ENCODE measurements at places on chromosomes 16 and 17.

DNA sequence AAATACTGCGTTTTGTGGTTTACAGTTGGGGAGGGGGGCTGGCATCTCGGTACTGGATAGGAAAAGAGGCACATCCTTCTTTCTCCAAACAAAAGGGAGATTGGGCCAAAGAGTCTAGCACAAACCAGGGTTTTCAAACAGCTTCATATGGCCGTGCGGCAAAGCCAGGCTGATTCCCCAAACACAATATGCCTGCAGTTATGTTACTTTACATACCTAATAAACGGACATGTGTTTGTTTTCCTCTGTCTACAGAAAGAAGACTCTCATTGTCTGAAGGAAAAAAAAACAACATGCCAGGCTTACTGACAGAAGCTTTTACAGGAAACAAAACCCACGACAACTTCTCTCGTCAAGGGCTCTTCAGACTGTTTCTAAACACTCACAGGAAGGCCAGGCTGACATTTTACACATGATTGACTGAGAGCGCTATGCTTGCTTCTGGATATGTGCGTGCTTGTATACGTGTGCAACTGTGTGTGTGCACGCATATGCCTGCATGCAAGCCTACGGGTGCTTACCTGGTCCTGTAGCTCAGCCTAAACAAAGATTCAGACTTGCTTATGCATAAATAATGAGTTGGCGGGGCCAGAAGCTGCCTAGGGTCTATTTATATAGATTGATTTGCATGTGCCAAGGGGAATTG lies 461.0 kb upstream of the C16orf82 start:
- no peak for DNase-seq

GRCh38 chr16:87172632-87173031 lies 144.6 kb downstream of the C16orf95 start:
- DNase-seq: no peak

DNA sequence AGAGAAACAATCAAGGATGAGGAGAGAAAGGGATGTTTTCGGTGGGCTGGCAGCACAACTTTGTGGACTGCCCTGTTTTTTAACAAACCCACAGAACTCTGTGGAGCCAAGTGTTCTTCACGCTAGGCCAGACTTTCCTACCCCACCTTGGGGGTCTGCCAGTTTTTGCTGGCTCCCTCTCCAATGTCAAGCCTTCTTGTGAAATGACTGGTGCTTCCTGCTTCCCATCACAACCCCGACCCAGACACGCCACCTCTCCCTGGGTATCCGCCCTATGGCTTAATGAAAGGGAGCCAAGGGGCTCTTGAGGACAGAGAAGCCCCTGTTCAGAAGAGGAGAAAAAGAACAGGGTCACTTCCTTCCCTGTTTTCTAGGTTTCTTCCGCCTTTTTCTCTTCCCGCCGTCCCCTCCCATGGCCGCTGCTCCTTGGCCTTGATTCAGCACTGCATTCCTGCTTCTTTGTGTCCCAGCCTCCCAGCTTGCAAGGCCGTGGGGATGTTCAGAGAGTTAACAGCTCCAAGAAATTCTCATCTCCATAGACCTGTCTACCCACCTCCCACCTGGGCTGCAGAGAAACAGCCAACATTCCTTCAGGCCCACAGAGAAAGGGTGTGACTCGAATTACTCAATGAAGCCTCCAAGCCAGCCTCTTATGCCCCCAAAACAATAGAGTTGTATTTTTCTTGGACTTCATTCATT lies 16.5 kb upstream of the SOX9 start:
- DNase-seq: no peak

DNA sequence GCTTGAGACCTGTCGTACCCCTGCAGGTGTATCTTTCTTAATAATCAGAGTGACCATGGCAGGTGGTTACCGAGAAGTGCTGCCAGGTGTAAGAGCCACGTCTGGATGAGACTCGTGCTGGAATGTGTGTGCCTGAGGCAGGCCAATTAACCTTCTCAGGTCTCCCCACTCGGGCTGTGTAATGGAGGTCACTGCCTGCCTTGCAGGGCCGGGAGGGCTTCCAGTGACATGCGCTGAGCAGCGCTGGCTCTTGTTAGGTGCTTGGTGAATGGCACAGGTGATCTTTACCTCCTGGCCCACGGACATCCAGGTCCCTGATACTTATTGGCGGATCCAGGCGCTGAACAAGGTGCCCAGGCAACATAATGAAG lies 4.6 kb upstream of the GSE1 start:
- DNase-seq: no peak

DNA sequence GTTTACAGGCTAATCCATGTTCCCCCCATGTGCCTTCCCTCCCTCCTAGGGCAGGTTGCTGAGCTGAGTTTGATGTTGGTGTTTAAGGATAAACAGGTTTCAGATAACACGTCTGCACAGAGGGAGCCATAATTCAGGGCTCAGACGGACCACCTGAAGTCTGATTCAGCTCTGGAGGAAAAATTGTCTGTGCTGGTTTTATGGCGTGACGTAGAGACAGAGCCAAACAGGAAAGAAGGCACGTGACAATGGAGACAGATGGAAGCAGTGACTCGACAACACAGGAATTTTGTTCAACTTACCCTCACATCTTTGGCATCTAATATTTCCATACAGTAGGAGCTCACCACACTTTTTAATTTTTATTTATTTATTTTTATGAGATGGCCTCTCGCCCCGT lies 10.7 kb upstream of the USP10 start:
- no peak for DNase-seq

- DNase-seq: no peak
Measured at GRCh38 chr17:83079352-83079747, at the start of gene METRNL. METRNL (plus strand) TSS chr17:83079609; CDS start chr17:83079816, 207 bp downstream.

DNA sequence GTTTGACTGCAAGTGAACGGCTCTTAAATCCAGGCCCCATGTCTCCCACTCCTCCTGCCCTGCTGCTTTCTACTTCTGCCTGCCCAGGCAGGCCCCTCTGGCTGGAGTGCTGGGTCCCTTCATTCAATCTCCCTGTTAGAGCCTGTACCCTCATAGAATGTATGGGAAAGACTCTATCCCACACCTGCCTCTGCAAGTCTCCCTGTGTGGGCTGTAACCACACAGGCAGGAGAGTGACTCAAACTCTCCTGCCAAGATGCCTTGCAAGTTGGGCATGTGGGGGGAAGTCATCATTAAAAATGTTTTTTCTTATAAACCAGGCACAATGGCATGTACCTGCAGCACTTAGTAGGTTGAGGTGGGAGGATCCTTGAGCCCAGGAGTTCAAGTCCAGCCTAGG lies 77.5 kb downstream of the PLXDC1 start:
- no peak for DNase-seq

DNA sequence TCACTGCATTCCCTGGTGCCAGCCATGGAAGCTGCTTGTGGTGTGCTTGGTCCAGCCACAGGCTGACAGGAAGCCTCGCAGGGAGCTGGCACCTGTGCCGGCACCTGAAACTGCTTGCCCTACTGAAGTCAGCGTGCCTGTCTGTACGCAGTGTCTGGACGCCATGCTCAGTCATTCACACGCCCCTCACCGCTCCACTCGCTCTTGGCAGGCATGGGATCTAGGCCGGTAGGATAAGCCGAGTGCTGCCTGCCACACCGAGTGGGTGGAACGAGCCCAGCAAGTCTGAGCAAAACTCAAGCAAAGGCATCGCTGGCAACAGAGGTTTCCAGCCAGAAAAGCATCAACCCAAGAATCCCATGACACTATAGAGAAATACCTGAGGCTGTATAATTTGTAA lies 350.6 kb downstream of the CDH11 start:
- DNase-seq: no peak

GRCh38 chr17:48443712-48444111 lies 13.7 kb upstream of the SKAP1 start:
- no peak for DNase-seq

DNA sequence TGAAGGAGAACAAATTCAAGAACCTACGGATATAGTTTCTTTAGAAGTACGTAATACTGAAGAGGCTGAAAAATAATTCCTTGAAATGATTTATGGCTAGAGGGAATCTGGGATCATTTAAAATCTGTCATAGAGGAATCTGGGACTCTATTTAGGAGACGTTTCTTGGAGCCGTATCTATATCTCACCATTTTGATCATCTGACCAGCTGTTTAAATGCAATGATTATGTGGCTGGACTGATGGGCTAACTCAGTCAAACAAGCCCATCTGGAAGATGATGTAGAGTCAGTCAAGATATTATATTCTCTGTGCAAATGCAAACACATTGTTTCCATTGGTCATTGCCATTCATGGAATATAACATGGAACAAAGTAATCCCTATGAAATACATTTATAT lies 467.7 kb upstream of the ZFHX3 start:
- no peak for DNase-seq

DNA sequence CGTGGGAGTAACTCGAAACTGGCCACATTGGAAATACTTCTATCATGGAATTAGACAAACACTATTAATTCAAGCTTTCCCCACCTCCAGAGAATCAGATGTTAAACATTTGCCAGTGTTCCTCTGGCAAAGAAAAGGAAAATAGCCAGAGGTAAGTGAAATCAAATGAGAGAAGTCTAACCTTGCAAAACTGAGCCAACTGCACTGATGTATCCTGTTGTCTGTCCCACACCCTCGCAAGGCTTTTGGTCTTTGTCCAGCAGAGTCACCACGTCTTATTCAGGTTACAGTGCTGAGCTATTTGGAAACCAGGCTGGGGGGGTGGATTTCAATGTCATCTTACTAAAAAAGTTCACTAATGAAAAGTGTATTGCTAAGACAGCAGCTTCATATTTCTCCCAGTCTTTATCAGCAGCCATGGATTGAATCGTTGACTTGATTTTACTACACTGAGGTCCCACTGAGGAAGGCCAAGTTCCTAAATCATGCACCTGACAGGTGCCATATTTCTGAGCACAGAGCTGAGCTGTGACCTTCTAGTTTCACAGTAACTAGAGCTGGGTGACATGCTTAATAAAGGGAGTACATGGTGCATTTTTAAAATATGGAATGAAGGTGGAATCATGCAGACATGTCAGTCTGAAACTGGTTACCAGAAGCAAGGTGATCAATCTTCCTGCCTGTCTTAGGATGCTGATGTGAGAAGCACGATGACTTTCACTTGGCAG lies 85.2 kb upstream of the HSBP1 start:
- no peak for DNase-seq

GRCh38 chr16:11636172-11636721 lies 32.0 kb upstream of the SNN start:
- DNase-seq: peak; percentile 9

GRCh38 chr17:75783069-75783783 lies 1.4 kb upstream of the UNK start:
- DNase-seq: peak; percentile 57

- no peak for DNase-seq
Measured at GRCh38 chr17:43465049-43465448, 18.7 kb upstream of the DHX8 start.

GRCh38 chr16:22898874-22899348 lies 84.9 kb downstream of the HS3ST2 start:
- DNase-seq: peak; percentile 3

GRCh38 chr17:64117981-64118979 lies 11.7 kb downstream of the ERN1 start:
- DNase-seq: no peak

- no peak for DNase-seq
Measured at GRCh38 chr16:31186930-31187807, 7.2 kb downstream of the FUS start.

GRCh38 chr17:8828517-8828875 lies 29.3 kb upstream of the MFSD6L start:
- DNase-seq: no peak

DNA sequence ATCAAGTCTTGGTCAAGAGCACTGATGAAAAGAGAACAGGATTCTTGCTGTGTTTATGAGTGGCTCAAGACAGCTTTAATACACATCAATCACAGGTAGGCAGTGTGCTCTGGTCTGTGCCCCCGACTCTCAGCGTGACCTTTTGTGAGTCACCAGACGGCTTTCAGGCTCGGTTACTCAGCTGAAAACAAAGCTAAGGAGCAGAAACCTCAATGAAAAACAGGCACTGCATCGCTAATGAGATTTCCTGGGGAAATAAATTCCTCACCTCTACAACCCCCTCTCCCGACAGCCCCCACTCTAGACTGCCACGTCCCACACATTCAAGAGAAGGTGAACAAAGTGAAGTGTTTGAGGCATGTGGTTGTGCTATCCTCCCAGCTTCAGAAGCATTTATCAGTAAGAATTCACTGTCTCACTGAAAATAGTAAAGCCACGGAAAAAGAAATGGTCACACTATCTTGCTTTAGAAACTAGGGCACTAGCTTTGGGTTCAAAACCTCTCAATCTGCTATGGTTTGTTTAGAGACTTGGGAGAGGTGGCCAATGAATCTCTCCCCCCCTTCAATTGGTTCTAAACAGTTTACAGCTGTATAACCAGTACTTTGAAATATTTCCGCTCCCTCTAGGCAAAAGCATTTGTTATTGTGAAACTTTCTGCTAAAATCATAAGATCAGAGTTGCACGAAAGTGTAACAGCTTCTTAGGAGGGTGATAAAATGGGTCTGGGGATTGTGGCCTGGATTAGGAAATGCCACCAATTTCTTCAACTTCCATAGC lies 199.5 kb upstream of the PMFBP1 start:
- DNase-seq: no peak

- no peak for DNase-seq
Measured at GRCh38 chr17:82331345-82331939, 2.1 kb downstream of the SECTM1 start.

DNA sequence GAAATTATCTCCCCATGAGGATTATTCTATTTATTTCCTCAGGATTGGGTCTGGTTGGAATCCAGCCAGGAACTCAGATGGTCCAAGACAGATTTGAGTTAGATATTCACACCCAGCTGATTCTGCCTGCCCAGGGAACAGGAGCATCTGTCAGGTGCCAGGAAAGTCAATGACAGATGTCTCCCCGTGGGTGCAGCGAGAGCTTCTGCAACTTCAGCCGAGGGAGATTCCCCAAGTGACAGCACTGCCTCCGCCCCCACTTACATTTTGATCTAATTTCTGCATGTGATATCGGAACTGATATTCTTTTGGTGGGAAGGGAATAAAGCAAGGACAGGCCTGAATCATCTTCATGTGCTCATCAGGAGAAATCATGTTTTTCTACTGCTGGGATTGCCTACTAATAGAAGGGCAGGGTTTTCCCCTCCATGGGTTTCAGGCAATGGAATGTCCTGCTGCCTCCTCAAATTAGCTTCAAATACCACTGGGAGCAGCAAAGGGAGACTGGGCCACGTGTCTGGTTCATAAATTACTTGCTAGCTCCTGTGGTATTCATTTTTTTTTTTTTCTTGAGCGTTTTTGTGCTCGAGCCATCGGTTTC lies 15.7 kb upstream of the DHX8 start:
- DNase-seq: no peak

- no peak for DNase-seq
Measured at GRCh38 chr16:54277845-54278703, 8.5 kb downstream of the IRX3 start.

GRCh38 chr16:57244463-57244766 lies 644 bp upstream of the ARL2BP start:
- no peak for DNase-seq

DNA sequence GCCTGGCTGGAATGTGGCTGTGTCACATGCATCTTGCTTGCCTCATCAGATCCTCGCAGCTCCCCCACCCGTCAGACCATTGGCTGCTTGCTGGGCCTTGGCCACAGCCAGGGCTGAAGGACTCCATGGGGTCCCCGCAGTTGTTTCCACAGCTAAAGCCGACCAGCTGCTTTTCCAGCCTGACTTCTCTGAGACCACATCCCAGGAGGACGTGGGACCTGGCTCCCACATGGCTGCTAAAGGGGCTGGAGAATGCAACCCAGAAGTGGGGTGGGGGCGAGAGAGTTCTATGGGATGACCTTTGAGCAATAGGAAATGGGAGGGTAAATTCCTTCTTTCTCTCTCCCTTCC lies 193.8 kb downstream of the RAB11FIP4 start:
- DNase-seq: no peak

- DNase-seq: peak; percentile 85
Measured at GRCh38 chr17:67441052-67441895, 64.2 kb downstream of the PITPNC1 start.

- DNase-seq: peak; percentile 31
Measured at GRCh38 chr17:14428648-14429029, 127.8 kb downstream of the HS3ST3B1 start.
